Activated CD4-positive, alpha-beta T cell treated with anti-CD3 and anti-CD28 coated beads, Interleukin-2, amount 50 U/mL, for 48 hours (primary cell): ENCODE measurements at places on chromosomes 11 and 22.

GRCh38 chr11:26231252-26231661 is 100.7 kb upstream of the ANO3 start:
- no peak for DNase-seq

- no peak for DNase-seq
Measured at GRCh38 chr11:72278905-72279304, 34.9 kb upstream of the PHOX2A start.

GRCh38 chr11:76436020-76436419 is 8.8 kb upstream of the EMSY start:
- no peak for DNase-seq

- no peak for DNase-seq
Measured at GRCh38 chr11:59266491-59266890, 53.8 kb upstream of the MPEG1 start.

GRCh38 chr11:15845261-15845660 is 511.1 kb downstream of the SOX6 start:
- DNase-seq, result no peak

- no peak for DNase-seq
Measured at GRCh38 chr11:113681282-113681681, 24.8 kb downstream of the TMPRSS5 start.

DNA sequence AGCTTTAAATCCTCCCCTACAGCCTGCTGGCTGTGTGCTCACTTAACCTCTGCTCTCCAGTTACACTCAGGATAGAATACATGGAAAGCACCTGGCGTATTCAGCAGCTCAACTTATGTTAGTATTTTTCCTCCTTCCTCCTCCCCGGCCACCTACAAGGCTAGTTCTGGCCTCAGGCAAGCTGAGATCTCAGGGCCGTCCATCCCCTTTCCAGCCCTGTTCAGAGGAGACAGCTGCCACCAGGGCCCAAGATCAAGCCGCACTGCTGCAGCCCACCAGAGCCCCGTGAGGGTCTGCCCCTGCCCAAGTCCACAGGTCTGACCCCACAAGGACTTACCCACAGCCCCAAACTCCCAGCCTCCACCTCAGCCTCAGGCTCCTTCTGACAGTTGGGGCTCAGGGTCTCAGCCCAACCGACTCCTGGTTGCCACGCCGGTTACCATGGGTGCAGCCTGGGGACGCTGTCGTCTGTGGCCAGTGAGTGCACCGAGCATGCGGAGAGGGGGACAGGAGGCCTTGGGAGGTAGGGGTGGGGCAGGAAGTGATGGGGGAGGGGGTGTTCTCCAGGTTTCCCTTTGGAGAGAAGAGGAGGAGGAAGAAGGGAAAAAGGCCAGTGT is at the start of gene C11orf16:
C11orf16 (minus strand) TSS at position 384 of the 617 bp plus-strand sequence. CDS start 639 bp downstream, outside the sequence.
- DNase-seq, result no peak

DNA sequence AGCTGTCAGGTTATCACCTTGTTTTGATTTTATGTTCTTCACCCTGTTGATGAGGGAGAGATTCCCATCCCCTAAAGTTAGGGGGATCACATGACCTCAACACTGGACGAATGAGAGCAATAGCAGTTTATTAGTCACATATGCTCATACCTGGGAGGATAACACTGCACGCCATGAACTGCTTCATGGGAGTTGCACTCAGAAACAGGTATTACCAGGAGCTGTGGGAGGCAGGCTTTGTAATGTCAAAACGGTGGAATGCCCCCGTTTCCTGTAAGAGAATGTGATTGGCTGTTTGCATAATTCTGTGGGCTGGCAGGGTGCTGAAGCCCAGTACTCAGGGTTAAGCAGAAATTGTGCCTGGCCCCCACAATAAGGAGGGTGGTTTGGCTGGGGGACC is 3.2 kb upstream of the THY1 start:
- DNase-seq, result peak; percentile 9

- DNase-seq, result peak; percentile 39
Measured at GRCh38 chr11:48095779-48096470, 115.6 kb downstream of the PTPRJ start.

DNA sequence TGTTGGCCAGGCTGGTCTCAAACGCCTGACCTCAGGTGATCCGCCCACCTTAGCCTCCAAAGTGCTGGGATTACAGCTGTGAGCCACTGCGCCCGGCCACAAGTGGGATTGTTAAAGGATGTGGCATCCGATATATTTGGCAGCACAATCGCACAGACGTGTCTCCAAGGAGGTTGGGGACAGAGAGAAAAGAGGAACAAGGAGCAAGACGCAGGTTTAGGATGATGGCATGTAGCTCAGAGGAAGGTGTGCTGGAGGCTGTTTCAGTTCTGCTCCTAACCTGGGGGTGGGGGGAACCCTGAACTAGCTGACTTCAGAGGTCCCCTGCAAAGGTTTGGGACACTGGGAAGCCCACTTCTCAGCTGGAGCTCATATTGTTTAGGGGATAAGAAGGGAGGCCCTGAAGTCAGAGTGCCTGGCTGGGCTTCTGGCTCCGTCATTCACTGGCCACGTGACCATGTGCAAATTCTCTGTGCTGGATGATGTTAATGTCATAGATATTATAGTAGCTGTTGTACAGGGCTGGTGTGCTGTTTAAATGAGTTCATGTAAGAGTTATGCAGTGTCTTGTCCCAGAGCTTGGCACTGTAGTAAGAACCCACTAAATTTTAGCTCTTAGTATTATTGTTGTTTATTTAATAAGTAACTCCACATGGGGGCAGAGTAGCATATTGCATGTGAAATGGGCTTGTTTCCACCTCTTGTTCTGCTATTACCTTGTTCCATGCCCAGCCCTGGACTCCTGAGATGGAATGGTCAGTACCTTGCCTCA is 129.7 kb downstream of the ST3GAL4 start:
- DNase-seq, result no peak

DNA sequence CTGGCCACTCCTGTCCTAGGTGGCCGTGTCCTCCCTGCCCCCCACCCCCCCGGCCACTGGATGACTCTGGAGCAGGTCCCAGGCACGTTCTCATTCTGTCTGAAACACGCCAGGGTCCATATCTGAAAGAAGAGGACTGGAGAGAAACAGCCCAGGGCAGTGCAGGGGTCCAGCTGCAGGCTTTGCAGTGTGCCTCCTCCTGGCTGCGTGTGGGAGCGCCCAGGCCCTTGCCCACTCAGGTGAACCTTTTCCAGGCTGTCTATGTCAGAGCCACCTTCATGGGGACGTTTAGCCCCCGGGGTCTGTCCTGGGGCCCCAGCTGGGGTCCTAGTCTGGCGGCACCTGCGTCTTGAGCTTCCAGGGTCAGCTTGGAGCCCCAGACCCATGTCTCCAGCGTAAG is 15.6 kb downstream of the GRAMD4 start:
- no peak for DNase-seq

DNA sequence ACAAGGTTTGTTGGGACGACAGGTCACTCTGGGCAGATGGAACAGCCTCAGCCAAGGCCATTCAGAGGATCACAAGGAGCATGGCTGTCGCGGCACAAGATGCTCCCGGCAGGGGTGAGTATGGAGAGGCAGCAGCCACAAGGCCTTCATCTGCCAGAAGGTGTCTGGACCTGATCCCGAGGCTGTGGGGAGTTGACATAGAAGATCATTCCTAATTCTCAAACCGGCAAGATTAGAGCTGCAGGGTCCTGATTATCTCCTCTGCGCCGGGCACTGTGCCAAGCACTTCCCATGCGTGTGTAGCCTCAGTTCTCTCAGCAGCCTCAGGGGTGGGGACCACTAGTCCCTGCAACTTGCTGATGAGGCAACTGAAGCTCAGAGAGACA is 32.3 kb upstream of the RFPL3 start:
- DNase-seq, result no peak

DNA sequence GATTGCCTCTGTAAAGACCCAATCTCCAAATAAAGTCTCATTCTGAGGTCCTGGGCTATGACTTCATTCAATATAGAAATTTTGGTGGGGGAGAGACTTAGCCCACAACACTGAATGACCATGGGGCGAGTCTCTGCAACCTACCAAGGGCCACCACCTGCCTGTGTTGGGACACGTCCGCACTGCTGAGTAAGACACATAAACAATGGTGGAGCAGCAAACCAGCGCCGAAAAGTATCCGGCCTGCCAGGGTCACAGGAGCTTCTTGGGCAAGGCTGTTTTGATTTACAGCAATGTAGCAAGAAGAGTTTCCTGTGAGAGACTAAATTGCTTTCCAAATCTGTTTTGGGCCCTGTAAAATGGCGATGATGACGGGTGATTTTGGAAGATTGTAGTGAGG is 122.3 kb downstream of the SHANK2 start:
- no peak for DNase-seq

DNA sequence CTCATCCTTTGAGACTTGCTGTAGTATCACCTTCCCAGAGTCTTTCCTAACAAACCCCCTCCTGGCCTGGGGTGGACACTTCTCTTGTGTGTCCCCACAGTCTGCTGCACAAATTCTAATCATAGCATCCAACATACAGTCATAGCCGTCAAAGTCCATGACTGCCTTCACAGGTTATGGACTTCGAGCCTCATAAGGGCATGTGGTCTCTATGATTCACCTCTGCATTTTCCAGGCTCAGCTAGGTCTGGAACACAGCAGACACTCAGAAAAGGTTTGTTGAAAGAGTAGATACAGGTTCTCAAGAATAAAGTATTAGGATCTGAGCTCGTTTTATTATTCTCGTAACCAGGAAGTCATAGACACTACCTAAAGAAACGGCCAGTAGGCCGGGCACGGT is 13.2 kb upstream of the SCUBE2 start:
- DNase-seq, result no peak

DNA sequence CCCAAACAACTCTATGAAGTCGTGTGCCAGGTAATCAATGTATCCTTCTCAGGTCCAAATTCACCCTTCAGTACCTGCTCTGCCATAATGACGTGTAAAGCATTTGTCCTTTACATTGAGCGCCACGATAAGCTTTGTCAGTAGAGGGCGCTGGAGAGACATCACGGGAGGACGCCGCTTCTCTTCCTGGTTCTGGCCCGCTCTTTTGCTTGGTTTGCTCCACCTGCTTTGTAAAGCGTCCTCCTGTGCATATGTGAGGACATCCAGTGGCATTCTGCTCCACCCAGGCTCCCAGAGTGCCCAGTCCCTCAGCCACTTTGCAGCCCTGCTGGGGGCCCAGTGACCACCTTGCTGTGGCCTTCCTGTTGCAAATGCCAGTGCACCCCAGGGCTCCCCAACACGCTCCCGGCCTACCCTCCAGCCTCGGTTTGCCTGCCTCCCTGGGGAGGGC is 61.1 kb downstream of the WT1 start:
- DNase-seq, result peak; percentile 64

- no peak for DNase-seq
Measured at GRCh38 chr11:62710001-62710345, 2.5 kb downstream of the GNG3 start.

DNA sequence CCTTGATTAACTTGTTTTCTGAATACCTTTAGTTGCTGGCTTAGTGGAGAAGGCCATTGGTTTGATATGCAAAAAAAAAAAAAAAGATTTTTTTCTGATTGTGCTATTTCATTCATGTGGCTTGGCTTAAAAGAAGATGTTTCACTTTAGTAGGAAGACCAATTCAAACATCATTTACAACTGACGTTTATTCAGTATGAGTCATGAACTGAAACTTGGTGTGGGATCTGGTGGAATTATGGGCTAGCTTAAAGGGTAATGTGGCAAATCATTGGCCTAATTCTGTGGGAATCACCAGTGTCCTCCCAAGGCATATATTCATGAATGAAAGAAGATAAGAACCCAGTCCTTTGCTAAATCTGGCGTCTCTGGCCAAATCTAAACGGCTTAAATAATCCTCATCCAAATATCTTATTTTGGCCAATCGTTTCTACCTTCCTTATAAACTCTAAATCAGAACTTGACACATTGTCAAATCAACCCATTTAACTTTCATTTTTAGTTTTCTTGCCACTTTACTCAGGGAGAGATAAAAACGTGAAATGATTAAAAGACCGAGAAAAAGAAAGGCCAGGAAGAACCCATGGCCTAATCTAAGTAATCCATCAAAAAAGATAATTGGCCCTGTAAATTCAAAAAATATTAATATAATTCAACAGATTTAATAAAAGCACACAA is 77.0 kb downstream of the DDIAS start:
- DNase-seq, result no peak

DNA sequence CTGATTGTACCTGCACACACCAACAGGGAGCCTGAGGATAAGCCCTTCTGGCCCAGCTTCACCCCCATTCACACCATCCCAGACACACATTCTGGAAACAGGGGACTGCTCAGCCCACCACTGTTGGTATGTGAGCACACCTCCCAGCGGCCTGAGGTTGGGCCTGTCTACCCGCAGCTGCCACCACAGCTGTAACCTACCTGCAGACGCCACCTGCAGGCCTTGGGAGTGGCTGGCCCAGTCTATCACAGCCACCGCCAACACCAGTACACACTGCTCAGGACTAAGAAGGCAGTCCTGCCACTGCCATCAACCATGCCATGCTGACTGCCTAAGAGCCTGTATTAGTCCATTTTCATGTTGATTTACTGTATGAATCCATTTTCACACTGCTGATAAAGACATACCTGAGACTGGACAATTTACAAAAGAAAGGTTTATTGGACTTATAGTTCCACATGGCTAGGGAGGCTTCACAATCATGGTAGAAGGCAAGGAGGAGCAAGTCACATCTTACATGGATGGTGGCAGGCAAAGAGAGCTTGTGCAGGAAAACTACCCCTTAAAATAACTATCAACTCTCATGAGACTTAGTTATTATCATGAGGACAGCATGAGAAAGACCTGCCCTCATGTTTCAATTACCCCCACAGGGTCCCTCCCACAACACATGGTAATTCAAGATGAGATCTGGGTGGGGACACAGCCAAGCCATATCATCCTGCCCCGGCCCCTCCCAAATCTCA is 30.6 kb downstream of the RSF1 start:
- DNase-seq, result no peak

- no peak for DNase-seq
Measured at GRCh38 chr11:11020747-11021149, 162.9 kb upstream of the ZBED5 start.

DNA sequence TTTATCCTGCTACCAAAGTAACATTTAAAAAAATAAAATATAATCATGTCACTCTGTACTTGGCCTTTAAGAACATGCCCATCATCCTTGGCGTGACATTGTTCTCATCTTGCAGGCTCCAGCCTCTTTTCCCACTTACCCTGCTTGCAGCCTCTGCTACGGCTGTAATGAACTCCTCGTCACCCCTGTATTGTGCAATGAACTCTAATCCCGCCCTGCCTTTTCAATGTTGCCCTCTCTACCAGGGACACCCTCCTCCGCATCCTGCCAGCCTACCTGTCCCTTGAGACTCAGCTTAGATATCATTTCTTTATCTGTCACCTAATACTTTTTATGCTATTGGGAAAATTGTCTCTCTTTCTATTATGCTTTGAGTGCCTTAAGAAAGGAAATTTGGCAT is 12.6 kb upstream of the MMP20 start:
- no peak for DNase-seq

- DNase-seq, result no peak
Measured at GRCh38 chr11:80899381-80899780, 1458.6 kb upstream of the TENM4 start.

GRCh38 chr22:44870021-44870420 is 117.6 kb downstream of the ARHGAP8 start:
- DNase-seq, result no peak
